ENCODE measurements at places on chromosomes 5 and 9.
A peak's percentile ranks its signal among the peaks of the same experiment; 100 is the strongest.

GRCh38 chr9:35909274-35909673 lies at the start of gene SPAAR:
SPAAR (plus strand) TSS chr9:35909490; CDS start chr9:35910464, 974 bp downstream.
- no peak for DNase-seq

GRCh38 chr9:83535736-83536135 lies 2.5 kb downstream of the FRMD3 start:
- no peak for DNase-seq

GRCh38 chr9:91818225-91818585 lies 131.8 kb downstream of the ROR2 start:
- DNase-seq = no peak

- no peak for DNase-seq
Observed at GRCh38 chr9:124363326-124364096, 51.7 kb downstream of the PSMB7 start.

DNA sequence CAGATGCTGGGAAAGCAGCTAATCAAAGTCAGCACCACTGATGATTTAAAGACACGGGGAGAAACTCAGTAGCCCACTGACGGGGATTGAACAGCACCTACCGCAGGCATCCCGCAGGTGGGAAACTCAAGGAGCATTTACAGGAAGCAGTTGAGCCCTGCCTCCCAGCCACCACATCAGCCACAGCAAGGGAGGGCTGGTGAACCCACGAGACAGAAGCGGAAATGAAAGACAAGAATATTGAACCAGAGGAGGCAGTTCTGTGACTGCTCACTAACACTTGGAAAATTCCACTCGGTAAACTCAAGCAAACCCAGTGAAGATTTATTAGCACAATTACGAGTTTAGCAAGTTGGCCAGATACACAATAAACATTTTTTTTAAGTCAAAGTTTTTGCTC lies 10.6 kb upstream of the FAM163B start:
- DNase-seq = peak; percentile 46

DNA sequence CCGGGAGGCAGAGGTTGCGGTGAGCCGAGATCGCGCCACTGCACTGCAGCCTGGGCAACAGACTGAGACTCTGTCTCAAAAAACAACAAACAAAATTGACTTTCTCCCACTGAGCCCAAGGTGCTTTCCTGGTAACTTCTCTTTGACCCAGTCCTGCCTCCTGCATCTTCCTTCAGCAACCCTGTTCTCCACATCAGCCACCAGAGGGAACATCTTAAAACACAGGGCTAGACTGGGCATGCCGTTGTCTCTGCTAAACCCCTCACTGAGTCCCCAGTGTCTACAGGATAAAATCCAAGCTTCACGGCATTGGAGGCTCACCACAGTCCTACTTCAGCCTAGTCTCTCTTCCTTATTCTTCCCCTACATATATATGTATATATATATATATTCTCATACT lies 39.8 kb upstream of the KCNMB1 start:
- no peak for DNase-seq

- DNase-seq = no peak
Observed at GRCh38 chr9:16106021-16106571, 553.3 kb downstream of the CCDC171 start.

DNA sequence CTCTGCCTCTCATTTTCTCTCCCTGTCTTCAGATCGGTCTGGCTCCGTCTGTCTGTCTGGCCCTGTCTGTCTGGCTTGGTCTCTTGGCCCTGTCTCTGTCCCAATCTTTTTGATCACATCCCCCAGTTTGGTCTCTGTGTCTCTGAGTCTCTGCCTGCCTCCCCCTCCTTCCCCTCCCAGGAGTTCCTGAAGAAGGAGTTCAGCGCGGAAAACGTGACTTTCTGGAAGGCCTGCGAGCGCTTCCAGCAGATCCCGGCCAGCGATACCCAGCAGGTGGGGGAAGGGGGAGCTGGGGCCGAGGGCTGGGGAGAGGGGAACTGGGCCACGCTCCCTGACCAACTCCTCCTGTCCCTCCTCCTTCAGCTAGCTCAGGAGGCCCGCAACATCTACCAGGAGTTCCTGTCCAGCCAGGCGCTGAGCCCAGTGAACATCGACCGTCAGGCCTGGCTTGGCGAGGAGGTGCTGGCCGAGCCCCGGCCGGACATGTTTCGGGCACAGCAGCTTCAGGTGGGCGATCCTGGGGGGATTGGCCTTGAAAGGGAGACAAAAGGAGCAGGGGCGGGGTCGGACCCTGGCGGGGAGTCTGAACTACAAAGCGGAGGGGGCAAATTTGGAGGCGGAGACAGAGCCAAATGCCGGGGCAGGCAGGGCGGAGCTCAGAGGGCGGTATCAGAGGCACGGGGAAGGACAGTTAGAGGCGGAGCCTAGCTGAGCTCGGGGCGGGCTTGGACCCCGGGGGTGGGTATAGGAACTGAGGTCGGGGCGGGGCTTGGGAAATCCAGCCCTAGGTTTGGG lies 9.0 kb downstream of the RGS14 start:
- no peak for DNase-seq

DNA sequence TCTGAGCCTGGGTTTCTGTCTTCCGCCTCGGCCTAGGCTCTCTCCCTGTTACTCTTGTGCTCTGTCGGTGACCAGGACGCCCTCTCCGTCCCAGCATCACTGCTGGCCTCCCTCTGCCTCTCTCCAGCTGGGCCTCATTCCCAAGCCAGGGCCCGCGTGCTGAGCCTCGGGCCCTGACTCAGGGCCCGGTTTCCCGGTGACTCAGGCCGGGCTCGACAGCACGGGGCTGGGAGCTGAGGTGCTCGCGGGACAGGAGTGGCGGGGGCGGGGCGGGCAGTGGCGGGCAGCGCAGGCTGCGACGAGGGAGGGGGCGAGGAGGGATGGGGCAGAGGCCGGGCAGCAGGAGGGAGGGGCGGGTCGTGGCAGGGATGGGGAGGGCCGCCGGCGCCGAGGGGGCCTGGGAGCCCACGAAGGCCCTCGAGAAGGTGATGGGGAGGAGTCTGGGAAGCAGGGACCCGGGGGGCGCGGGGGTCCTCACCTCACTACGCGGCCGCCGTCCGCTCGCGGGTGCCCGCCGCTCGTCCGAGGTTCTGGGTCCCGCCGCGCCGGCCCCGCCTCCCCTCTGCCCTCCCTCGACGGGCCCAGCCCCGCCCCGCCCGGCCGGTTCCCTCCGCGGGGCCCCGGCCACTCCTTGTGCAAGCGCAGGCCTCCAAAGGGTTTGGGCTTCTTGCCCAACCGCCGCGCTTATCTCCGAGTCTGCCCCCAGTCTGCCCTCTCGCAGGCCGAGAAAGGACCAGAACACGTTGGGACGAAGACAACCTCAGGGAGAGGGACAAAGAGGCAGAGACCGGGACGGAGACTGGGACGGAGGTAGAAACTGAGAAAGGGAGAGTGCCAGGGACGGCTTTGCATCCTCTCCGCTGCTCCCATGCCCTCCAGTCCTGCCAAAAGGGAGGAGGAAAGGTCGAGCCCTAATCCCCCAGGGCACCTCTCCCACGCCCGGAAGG lies at the start of gene ARAP3:
Gene ARAP3, minus strand, starts transcription at position 536 of the 947 bp plus-strand sequence. CDS start 1,744 bp downstream, outside the sequence.
- no peak for DNase-seq

DNA sequence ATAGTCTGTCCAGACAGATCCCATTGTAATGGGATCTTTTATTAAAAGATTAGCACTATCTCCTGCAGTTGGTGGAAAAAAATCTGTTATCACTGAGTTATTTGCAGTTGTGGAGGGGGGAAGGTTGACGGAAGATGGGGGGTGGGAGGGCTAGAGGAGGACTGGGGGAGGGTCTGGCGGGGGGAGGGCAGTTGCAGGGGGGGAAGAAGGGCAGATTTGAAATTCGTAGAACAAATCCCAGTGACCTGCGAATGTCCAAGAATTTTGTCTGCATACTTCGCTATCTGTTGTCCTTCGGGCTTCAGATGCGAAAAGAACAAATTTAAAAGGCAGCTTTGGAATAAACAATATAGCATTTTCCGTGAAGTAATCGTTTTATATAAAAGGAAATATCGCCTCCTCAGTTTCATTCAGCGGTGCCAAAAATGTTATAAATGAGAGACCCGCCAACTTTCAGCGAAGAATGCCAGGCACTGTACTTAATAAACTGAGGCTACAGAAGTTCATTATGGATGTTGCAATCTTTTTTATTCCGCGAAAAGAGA lies 1.3 kb upstream of the FST start:
- DNase-seq = no peak

- no peak for DNase-seq
Observed at GRCh38 chr9:84916769-84917168, 247.2 kb downstream of the NTRK2 start.
